A549 treated with dexamethasone at 1 μM for 4 hours (cell line): ENCODE measurements at places on chromosomes 12 and 14. TPM values are rescaled to one million over a fixed set of nuclear protein-coding genes. Genes with fewer than 3 reads are reported as not detected.

Gene CLEC1B
- not detected in 5 replicates for total RNA-seq

Gene ASCL1
- total RNA-seq = not detected in 5 replicates

Gene C1QL4
- 5.1 to 7.5 TPM (median 6.3 TPM) in 5 replicates for total RNA-seq

Gene POTEG
- not detected in 5 replicates for total RNA-seq

Gene CD163
- total RNA-seq = 0.06 to 0.21 TPM (median 0.13 TPM) in 4 of 5 replicates, not detected in the other

Gene PAPLN
- total RNA-seq = 4.0 to 5.6 TPM (median 4.9 TPM) in 5 replicates
